ENCODE measurements at places on chromosomes 1 and 21. TPM values are rescaled to one million over a fixed set of nuclear protein-coding genes. Genes with fewer than 3 reads are reported as not detected.

DNA sequence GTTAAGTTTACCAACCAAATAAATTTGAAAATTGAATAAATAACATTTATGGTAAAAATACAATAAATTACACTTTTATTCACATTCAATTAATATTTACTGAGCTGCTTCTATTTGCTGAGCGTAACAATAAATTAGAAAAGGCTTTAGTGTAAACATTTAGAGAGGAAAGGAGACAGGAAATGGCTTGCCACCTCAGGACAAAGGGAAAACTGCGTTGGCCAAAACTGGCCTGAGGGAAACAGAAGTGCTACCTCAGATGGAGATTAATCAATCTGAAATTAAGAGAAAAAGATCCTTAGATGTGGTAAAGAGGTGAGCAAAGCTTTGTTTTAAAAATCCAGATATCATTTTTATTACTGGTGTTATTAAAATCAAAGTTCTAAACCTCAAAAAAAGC, 128.0 kb downstream of the SLC44A5 start:
- no peak for DNase-seq

DNA sequence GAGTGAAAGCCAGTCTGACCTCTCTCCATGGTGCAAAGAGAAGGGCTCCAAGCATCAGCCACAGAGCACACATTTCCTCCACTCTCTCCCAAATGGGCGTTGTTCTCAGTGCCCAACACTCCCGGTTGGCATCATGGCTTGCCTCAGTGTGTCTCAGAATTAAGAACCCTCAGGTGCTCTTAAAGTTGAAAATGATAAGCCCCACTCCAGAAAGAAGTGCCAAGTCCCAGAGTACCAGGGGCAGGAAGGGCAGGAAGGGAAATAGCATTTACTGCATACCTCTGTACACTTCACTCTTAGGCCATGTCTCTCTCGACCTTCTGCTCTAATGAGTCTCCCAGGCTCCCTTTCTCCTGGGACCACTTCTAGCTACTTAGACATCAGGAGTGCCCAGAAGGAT, 15.2 kb upstream of the ARHGEF2 start:
- no peak for DNase-seq

DNA sequence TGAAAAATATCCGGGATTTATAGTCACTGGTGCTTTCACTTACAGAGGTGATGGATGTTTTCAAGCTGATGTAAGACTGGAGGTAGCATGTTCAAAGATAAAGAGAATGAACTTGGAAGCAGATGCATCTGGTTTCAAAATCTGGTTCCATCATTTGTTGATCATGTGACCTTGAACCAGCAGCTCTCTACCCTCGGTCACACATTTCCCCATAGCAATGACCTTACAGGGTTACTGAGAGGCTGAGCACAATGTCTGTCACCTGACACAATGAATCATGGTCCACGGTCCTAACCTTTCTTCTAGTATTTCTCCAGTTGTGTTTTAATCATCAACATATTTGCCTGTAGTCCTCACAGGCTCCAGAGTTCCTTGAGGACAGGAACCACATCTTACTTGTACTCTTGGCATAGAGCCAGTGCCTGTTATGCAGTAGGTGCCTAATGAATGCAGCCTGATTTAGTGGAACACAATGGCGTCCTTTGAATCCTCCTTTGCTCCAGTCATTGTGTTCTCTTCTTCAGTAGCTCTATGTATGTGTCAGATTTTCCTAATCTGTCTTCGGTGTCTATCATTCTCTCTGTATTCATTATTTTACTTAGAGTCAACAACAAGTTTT, 667.3 kb downstream of the PTPRU start:
- DNase-seq = no peak

CFAP141 gene
- total RNA-seq = not detected

DNA sequence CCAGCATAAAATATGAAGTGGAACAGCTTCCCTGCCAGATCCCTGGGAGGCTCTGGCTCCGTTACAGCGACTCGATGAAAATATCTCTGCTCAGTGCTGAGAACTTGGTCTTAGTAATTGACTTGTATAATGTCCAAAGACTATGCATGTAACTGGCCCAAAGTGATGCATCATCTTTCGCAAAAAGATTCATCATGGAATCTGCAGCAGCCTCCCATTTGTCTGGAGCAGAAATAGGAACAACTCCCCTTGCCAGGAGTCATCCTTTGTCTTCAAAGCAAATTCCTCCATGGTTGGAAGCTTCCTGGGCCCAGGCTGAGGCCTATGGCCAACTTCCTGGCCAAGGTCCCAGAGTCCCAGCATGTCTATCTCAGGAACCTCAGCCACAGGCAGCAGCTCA, 16.9 kb upstream of the SLC6A17 start:
- DNase-seq = no peak

DNA sequence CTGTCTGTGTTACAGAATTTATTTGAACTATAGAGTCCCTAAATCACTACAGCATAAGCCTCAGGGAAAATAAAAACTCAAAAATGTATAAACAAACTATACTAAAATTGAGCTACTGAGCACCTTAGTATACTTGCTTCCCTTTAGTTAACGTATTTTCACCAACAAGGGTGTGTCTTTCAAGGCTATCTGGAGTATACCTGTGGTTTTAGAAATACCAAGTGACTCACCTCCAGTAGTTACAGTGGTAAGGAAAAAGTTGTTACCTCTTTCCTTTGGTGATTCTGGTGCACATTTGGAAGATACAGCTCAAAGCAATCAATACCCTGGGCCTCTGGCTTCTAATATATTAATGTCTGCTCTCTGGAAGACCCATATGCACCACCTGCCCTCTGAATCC, 68.0 kb upstream of the C1orf105 start:
- DNase-seq = peak; percentile 67

SPRR2E gene
- total RNA-seq = not detected

- DNase-seq = no peak
Measured at GRCh38 chr21:39472786-39473185, 21.0 kb downstream of the SH3BGR start.

DNA sequence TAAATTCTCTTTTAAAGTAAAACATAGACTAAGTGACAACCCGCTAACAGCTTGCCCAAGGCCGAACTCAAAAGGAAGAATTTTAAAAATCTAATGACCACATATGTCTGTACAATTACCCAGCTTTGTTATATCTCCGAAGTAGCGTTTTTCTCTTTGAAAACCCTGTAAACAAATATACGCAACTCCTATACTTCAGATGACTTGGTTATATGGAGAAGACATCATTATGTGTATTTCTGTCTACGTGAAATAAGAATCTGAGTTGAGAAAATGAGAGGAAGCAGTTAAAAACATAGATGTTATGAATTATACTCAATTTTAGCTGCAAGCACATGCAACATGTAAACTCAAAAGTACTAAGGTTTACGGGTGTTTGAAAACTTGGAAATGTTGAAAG, 2.0 kb downstream of the PBX1 start:
- DNase-seq = no peak

FAM177B gene
- total RNA-seq = not detected

DNA sequence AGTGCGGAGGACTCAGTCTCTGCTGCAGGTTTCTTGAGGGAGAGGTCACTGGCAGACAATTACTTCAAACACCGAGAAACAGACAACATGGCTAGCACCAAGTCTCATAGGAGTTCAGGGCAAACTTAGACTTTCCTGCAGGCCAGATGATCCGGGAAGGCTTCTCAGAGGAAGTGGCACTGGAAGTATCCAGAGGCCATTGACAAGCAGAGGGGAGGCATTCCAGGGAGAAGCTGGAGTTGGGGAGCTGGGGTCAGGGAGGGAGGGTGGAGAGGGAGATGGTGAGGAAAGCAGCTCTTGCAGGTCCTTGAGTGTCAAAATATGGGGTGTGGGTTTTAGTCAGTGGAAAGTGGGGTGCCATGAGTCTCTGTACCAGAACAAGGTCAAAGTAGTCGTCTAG, 147.9 kb downstream of the KAZN start:
- DNase-seq = no peak

PLA2G2C gene
- total RNA-seq = not detected

- DNase-seq = no peak
Measured at GRCh38 chr1:71093938-71094337, 13.1 kb upstream of the ZRANB2 start.

GRCh38 chr1:17475752-17476151, 36.3 kb upstream of the RCC2 start:
- peak; percentile 76 for DNase-seq

- no peak for DNase-seq
Measured at GRCh38 chr1:59089922-59090457, 206.9 kb upstream of the FGGY start.

FABP3 gene
- not detected for total RNA-seq

DNASE2B gene
- total RNA-seq = not detected

AGPAT3 gene
- total RNA-seq = 43.3 TPM

DNA sequence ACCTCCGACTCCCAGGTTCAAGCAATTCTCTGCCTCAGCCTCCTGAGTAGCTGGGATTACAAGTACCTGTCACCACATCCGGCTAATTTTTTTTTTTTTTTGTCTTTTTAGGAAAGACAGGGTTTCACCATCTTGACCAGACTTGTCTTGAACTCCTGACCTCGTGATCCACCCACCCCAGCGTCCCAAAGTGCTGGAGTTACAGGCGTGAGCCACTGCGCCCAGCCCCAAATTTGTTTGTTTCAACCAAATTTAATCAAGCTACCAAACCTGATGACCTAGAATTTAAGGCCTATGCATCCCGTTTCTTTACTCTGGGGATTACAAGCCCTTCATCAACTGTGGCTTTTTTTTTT, 58.3 kb upstream of the TBX15 start:
- no peak for DNase-seq

GRCh38 chr1:167474191-167474641, 44.1 kb downstream of the CD247 start:
- DNase-seq = no peak

GRCh38 chr21:34560021-34560420, 48.0 kb upstream of the KCNE1 start:
- DNase-seq = no peak

NBPF14 gene
- total RNA-seq = 10.9 TPM

- no peak for DNase-seq
Measured at GRCh38 chr1:24905979-24906720, 23.9 kb downstream of the RUNX3 start.

SERPINC1 gene
- not detected for total RNA-seq

DNA sequence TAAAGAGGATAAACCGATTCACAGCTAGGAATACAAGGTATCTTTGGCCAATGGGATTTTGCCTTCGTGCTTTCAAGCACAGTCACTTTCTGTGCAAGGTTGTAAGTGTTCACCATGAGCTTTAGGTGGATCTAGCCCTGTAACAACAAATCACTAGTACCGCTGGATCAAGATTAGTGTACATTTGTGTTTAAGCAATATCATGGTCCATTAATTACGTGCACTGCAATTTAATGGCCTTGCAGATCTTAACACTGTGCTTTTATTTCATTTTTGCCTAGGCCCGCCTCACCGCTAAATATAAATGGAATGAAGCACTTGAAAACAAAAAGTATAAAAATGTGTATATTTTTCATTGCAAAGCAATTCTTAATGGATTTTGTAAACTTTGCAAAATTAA, 461.1 kb downstream of the DSCAM start:
- no peak for DNase-seq

GRCh38 chr1:226993814-226994585, 53.9 kb downstream of the COQ8A start:
- DNase-seq = no peak

- no peak for DNase-seq
Measured at GRCh38 chr1:217564833-217565232, 66.1 kb downstream of the GPATCH2 start.

DNA sequence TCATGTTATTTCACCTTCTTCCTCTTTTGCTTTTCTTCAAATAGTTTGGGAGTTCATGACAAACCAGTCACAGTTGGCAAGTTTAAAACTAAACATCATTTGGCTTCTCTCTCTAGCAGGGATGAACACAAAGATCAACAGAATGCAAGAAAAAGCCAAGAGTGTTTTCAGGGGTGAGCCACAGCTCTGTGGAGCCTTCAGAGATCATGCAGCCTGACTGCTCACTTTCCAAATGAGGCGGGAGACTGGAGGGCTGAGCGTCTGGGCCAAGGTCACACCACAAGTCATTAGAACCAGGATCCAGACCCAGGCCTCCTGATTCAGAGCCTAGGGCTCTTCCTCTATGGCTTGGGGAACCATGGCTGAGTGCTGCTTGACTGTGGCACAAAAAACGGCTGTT, 2.7 kb downstream of the DPT start:
- no peak for DNase-seq

GRCh38 chr1:39954324-39954869, 548 bp upstream of the MFSD2A start:
- DNase-seq = no peak

DNA sequence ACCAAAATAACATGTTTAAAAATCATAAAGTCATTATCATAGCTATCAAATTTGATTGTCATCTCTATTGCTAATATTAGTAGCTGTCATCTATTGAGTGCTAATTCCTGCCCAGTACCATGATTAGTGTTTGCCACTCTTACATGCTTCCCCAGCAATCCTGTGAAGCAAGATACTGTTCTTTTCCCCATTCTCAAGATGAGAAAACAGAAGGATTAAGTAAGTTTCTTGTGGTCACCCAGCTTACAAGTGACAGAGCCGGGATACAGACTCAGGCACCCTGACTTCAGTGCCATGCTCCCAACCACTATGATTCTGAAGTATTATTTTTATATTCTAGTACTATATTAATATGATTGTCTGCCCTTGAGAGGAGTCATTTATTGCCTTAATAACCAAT, 36.5 kb downstream of the LRRC8C start:
- DNase-seq = no peak

DNA sequence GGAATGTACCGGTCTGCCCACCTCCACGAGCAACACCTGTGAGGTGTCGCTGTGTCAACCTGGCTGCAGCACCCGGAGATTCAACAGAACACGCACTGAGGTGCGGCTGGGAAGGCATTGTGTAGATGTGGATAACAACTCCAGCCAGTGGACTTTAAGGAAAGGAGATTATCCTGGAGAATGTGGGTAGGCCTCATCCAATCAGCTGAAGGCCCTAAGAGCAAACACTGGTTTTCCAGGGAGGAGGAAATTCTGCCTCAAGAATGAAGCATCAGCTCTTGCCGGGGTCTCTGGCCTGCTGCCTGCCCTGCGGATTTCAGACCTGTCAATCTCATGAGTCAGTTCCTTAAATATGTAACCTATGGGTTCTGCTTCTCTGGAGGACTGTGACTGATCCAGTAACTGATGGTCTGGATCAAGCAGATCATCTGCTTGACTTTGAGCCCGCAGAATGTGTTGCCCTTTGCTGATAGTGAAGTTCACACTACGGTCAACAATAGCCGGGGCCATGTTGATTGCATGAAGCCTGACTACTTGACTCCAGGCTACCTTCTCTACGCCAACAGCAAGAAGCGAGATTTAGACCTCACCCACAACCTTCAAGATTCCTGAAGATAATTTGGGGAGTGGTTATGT, 15.9 kb upstream of the PRDM15 start:
- peak; percentile 78 for DNase-seq

GRCh38 chr1:29687166-29687565, 450.8 kb downstream of the PTPRU start:
- no peak for DNase-seq

GRCh38 chr1:242086093-242086492, 87.2 kb upstream of the MAP1LC3C start:
- DNase-seq = no peak

DCDC2B gene
- not detected for total RNA-seq

DNA sequence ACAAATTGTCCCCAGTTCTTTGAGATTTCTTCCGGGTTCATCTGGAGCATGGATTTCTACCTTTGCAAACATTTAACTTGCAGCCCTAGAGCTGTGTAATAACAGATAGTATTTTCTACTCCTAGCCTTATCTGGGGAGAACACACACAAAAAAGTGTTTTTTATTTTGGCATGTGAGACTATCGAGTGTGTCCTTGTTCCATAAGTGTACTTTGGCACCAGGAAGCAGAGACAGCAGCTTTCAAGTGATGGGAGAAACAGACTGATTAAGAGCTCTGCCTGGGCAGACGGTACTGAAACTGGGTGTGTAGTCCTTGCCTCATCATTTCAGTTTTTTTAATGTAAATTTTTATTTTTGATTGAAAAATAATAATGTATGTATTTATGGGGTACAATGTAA, 297.4 kb downstream of the ST6GALNAC3 start:
- no peak for DNase-seq
